ENCODE measurements at places on chromosomes 1 and 21. TPM values are rescaled to one million over a fixed set of nuclear protein-coding genes. Genes with fewer than 3 reads are reported as not detected.
A peak's percentile ranks its signal among the peaks of the same experiment; 100 is the strongest.

GRCh38 chr1:110161849-110162248 is 11.6 kb downstream of the SLC6A17 start:
- DNase-seq: no peak

- no peak for DNase-seq
Measured at GRCh38 chr21:44537930-44538911, 1.8 kb downstream of the KRTAP10-1 start.

DNA sequence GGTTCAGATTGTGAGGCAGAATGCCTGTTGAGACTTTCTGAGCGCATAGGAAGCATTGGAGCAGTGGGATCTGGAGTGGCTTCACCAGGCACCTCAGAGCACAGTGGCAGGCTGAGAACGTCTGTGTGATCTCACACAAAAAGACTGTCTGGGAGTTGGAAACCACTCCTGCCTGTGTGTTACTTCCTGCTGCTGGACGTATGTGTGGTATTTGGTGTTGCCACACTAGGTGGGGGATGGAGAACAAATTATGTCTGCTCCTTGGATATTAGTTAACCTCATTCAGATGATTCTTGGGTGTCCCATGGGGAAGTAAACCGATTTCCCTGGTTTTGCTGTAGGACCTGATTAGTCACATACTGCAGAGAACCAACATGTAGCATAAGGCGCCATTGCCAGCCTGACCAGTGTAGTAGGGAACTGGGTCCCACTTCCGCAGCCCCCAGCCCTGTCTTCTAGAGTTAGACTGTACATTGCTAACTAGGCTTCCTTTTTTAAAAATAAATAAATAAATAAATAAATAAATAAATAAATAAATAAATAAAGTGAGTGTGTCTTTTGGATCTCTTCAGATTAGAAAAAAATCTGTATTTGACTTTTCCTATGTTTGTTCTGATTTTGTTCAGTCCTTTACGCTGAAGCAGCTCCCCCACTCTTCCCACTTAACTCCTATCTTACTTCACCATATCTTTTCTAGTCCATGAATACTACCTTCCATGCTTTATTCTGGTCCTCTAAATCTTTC is 26.9 kb downstream of the UCK2 start:
- peak; percentile 66 for DNase-seq

DNA sequence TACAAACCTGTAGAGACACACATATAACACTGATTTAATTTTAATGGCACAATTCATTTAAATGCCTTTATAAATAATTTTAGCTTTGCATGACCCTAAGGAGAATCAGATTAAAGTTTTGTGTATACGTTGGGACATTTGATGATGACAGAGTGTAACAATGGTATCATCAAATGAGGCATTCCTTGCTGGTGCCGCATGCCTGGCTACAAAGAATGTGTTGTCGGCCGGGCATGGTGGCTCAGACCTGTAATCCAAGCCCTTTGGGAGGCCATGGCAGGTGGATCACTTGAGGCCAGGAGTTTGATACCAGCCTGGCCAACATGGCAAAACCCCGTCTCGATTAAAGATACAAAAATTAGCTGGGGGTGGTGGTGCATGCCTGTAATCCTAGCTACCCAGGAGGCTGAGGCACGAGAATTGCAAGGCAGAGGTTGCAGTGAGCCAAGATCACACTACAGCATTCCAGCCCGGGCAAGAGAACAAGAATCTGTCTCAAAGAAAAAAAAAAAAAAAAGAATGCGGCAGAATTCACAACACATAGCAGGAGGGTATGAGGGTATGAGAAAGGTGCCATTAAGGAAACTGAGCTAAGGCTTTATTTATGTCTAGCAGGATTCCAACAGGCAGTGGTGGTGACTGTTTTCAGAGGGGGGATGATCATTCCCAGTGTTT is 58.9 kb downstream of the PTPN14 start:
- DNase-seq: no peak

- DNase-seq: no peak
Measured at GRCh38 chr1:83932281-83932680, 66.7 kb downstream of the TTLL7 start.

DNA sequence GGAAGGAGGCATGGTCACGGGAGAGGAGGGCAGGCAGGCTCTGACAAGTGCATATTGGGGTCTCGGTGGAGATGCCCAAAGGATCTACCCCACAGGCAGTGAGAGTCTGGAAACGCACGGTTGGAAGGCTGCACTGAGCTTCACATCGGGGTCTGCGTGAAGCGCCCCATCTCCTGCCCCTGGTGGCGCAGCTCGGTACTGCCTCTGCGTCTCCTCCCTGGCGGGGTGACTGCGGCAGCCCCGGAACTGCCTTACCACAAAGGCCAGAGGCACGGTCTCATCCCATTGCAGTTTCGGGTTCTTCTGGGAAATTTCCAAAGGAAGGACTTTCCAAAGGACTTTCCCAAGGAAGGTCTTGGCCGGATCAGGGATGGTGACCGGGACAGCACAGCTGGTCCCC is 69.2 kb upstream of the AJAP1 start:
- DNase-seq: peak; percentile 2

DNA sequence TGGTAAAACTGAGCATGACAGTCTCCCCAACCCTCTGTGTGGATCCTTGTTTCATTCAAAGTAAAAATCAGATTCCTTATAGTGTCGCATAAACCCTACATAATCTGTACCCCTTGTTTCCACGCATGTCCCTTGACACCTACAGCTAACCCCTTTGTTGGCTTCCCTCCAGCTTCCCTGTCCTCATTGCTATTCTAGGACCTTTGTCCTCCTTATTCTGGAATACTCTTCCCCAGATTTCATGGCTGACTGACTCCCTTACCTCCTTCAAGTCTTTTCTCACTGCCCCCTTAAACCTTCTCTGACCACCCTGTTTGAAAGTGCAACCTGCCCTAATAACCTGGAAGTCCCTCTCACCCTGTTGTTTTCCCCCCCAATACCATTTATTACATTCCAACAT is 4.0 kb downstream of the RNF11 start:
- no peak for DNase-seq

GRCh38 chr1:43156026-43156425 is 16.1 kb downstream of the EBNA1BP2 start:
- DNase-seq: no peak

DNA sequence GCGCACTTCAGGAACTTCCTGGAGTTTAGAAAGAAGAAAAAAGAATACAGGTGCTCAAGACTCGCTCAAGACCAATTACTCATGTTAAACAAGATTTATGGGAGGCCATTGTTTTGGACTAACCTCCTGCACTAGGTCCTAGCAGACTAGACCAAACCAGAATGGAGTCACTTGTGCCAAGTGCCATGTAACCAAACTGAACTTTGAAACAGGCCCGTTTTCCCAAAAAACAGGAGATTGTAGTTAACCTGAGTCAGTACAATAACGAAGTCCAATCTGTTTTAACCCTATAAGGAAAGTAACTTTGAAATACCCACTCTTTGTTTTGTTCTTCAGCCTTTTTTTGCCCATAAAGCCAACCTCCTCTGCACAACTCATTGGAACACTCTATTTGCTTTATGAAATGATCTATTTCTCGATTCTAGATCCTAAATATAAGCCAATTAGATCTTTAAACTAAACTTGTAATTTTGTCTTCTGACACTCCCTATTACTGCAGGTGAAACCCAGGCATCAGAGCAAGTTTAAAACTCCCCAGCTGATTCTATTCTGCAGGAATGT is 695 bp upstream of the NTPCR start:
- DNase-seq: no peak

GRCh38 chr1:56872597-56872996 is 18.0 kb downstream of the C8A start:
- no peak for DNase-seq

DNA sequence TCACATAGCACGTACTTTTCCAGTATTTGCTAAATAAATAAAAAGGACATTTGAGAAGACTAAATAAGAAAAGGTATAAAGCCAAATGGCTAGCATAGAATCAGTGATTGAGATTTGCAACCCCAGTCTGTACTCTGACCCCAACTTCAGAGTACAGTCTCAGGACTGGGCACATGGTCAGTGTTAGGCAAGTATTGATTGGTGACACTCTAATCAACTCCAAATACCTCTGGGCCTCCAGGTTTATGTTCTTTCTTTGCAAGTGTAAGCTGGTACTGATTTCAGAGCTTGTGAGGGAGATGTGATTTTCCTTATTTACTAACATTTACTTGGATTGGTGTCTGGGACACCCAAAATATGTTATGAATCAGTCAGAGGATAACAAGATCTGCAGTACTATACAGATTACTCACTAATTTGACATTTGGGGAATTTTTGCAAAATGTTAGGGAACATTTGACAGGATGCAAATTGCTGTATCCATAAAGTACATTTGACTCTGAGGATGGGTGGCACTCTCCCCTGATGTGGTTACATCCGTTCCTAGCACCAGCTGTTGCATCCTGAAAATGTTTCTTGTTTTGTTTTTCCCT is 34.2 kb downstream of the LMO4 start:
- no peak for DNase-seq

GRCh38 chr1:84632137-84632536 is 57.9 kb upstream of the CTBS start:
- DNase-seq: no peak

- no peak for DNase-seq
Measured at GRCh38 chr21:32817208-32817607, 45.7 kb upstream of the PAXBP1 start.

DNA sequence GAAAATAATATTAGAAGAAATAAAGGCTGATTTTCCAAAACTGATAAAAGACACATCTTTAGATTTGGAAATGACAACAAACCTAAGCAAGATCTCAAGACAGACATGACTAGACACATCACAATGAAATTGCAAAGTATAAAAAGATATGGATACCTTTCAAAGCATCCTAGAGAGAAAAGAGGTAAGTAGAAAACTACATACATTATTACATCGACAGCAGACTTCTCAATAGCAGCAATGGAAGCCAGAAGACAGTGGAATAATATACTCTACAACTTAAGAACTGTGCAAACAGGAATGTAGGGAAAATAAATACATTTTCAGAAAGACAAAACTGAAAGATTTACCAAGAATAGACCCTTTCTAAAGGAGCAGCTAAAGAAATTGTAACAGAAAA is 50.2 kb downstream of the DENND1B start:
- DNase-seq: peak; percentile 33

DNA sequence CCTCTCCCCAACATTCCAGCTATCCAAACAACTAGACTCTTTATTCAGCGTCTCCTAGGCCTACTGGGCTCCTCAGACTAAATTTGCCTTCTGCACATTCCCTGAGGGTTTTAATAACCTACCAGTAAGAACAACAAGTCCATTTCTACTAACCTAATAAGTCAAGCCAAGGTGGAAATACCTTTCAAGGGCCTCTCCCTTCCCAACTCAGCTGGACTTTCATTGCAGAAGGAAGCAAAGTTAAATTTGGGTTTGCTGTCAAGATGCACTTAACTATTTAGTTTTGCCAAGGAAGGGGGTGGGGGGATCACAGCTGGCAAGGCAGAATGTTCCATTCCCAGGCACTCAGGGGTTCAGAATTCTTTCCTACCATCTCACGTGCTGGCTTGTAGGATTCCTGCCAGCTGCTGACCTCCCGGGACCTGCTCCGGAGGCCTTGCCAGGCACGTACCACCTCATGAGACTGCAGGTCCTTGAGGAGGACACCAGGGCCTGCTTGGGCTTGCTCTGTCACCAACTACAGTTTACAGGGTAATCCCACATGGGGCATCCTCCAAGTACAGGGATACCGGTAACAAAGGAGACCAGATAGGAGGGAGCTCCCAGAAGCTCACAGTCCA is 29.8 kb downstream of the SLC30A1 start:
- DNase-seq: no peak

GRCh38 chr21:31886915-31887314 is 14.1 kb downstream of the HUNK start:
- DNase-seq: no peak

DNA sequence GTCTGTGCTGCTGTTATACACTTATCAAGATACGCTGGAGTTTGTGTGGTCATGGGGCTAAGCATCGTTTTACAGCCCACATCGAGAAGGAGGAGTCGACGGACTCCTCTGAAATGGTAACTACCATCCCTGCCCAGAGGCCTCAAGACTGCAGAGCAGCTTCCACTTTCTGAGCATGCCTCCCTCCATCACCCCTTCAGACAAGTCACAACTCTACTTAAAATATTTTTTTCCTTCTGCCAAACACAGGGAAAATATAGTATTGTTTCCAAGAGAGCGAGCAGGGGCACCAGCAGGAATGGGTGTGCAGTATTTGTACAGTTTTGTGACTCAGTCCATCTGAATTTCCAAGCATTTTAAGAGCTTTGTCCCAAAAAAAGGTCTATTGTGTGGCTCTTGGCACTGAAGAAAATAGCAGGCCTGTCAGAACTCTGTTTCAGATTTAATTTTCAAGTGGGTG is 14.1 kb downstream of the EVA1C start:
- no peak for DNase-seq

DNA sequence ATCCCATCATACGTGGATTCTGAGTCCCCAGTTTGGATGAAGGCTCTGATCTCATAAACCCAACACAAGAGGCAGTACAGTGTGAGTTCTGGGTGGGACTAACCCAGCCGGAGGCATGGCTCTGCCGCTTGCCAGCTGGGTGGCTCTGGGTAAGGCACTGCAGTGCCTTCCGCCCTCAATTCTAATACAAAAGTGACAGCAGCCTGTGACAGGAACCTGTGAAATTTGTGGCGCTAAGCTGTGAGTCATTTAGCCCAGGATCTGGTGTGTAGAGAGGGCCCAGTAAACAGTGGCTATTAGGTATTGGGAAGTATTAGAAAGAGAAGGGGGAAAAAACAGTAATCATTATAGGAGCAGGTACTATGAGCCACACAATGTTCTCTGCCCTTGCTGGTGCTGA is 23.3 kb downstream of the HSPG2 start:
- peak; percentile 38 for DNase-seq

GRCh38 chr1:154448331-154448811 is 43.2 kb downstream of the IL6R start:
- no peak for DNase-seq

DNA sequence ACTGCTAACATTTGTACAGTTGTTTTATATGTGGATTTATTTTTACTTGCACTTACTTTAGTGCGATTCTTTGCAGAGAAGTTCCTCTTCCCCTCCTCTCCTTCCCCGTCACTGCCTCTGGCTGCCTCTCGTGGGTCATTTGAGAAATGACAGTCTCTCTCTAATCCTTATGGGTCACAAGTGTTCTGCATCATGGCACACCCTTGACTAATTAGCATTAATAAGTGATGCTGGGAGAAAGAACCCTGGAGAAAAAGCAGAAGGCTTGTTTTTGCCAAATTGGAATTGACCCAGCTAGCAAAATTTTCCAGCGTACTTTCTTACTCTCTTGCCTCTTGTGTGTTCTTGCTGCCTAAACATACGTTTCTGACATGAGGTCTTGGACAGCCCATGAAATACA is 301.2 kb downstream of the DUSP10 start:
- peak; percentile 91 for DNase-seq

- DNase-seq: no peak
Measured at GRCh38 chr1:6686294-6686693, 15.3 kb downstream of the DNAJC11 start.

GRCh38 chr1:181858135-181858534 is 203.4 kb downstream of the ZNF648 start:
- DNase-seq: no peak

GRCh38 chr1:218642033-218642948 is 297.2 kb downstream of the TGFB2 start:
- DNase-seq: no peak

CLCA1 gene
- total RNA-seq: not detected

MEGF6 gene
- total RNA-seq: 6.2 TPM

LAD1 gene
- not detected for total RNA-seq

NEGR1 gene
- total RNA-seq: 2.3 TPM

RAB3B gene
- total RNA-seq: 96.5 TPM

ACTL8 gene
- total RNA-seq: not detected

PSRC1 gene
- total RNA-seq: 28.0 TPM

FAM151A gene
- total RNA-seq: not detected
